GM19239 (cell line): ENCODE measurements at places on chromosomes 5 and 9.

GRCh38 chr5:1390333-1390732 lies 45.4 kb upstream of the CLPTM1L start:
- no peak for DNase-seq

GRCh38 chr5:73499187-73499586 lies 945 bp downstream of the BTF3 start:
- no peak for DNase-seq

GRCh38 chr9:114387680-114388356 lies at the start of gene AKNA:
Gene AKNA (minus strand): TSS chr9:114387982. CDS start chr9:114381333, 6,649 bp downstream.
- no peak for DNase-seq

GRCh38 chr9:90953805-90954204 lies 152.2 kb downstream of the SYK start:
- no peak for DNase-seq

- no peak for DNase-seq
These were observed 78.2 kb upstream of the MAP3K1 start for GRCh38 chr5:56737002-56737621.

DNA sequence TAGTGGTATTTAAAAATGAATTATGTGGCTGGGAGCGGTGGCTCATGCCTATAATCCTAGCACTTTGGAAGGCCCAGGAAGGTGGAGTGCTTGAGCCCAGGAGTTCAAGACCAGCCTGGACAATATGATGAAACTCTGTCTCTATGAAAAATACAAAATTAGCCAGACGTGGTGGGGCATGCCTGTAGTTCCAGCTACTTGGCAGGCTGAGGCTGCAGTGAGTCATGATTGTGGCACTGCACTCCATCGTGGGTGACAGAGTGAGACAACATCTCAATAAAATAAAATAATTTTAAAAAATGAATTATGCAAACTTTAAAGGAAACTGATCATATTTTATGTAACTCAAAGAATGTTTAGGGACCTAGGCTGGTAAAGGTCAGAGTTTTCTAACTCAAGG lies 310.8 kb upstream of the DMRT1 start:
- no peak for DNase-seq

DNA sequence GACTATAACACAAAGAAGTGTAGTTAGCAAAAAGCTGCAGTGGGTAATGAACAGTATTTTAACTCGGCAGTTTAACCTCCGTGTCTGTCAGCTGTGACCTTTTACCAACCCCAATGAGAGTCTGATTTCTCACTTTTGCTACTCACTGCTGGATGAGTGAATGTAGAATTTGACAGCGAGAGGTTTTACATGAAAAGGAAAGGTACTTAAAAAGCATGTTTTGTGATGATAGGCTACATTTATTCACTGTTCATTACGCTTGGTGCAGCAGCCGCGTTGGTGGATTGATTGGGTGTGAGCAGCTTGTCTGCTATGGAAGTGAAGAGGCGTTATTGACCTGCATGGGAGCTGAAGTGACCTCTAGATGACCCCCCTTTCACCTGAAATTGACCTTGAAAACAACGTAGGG lies 867.7 kb downstream of the NR2F1-AS1 start:
- DNase-seq, result no peak

- DNase-seq, result no peak
These were observed 858 bp downstream of the NCS1 start for GRCh38 chr9:130172858-130173665.

DNA sequence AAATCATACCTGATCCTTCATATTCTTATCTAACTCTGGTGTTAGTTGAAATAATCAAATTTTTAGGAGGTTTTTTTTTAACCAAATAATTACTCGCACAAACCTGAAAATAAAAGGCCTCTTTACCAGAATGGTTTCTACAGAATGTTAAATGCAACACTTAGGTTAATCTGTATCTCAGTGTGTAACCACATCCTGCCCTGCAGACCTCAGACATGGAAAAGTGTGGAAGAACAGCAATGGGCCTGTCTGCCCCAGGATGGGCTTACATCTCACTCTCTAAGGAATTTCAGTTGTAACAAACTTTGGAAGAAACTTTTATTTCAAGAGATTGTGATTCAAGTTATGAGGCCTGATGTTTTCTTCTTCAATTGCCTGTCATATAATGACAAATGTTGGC lies 32.5 kb upstream of the MIER3 start:
- no peak for DNase-seq

DNA sequence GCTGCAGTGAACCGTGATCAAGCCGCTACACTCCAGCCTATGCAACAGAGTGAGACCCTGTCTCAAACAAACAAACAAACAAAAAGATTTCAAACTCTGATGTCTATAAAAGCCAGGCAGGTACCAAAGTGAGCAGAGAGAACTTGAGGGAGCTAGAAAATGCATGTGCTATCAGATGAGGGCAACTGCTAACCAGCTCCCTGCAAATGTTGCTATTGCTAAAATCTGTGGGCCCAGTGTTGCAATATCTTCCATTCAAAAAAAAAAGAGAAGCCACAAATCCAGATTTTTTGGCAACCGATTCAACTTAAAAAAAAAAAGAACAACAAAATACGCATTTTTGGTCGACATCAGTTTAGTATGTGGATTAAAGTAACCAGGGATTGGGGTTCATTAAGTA lies 5.5 kb downstream of the UBE2D2 start:
- no peak for DNase-seq
